BE2C (cell line): ENCODE measurements at places on chromosomes 13 and 19.

DNA sequence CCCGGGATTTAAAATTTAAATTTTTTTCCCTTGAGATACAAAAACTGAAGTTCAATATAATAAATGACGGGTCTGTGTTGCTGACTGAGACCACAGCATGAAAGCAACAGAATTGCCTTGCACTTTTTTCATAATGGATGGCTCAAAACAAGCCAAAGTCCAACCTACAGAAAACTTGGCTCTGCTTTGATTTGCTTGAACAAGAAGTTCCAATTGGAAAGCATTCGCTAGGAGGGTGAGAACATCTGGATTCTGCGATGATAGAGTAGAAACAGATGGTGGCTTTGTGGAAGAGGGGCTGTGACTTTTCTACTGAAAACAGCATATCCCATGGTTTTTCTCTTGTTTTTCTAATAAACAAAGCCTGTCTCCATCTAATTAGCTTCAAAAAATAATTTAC lies 46.4 kb downstream of the THSD1 start:
- no peak for DNase-seq

DNA sequence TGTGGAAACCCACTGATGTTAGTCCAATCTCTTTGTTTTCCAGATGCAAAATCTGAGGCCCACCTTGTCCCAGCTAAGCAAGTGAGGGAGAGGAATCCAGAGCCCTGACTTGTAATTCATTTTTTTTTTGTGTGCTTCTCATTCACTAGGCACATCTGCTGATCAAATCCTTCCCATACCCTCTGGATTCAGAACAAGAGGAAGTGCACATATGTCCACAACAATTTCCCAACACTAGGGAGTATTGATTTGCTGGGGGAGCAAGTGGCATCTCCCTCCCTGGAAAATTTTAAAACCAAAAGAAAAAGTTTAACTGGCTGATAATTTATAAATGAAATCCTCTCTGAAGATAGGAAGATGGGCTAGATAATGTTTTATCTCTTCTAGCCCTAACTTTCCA lies 94.6 kb upstream of the RFC3 start:
- no peak for DNase-seq

DNA sequence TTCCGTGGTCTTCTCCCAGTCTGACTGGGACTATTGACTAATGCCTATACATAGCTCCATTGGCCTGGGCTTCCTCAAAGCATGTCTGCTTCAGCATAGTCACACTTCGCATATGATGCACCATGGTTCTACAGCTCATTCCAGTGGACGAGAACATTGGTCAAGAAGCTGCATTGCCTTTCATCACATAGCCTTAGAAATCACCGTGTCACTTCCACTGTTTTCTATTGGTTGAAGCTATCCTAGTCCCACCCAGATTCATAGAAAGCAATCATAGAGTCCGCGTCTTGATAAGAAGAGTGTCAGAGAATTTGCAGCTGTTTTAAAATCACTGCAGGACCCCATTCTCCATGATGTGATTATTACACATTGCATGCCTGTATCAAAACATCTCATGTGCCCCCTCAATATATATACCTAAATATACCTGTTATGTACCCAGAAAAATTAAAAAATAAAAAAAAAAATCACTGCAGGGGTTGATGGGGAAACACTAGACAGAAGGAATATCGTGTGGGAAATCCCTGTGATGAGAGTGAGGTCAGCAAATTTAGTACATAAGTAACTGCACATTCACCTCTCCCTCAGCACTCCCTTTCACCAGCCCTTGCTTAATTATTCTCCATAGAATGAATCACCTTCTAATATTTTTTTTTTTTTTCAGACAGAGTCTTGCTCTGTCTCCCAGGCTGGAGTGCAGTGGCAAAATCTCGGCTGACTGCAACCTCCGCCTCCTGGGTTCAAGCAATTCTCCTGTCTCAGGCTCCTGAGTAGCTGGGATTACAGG lies 2.2 kb upstream of the ARHGAP33 start:
- DNase-seq: no peak

DNA sequence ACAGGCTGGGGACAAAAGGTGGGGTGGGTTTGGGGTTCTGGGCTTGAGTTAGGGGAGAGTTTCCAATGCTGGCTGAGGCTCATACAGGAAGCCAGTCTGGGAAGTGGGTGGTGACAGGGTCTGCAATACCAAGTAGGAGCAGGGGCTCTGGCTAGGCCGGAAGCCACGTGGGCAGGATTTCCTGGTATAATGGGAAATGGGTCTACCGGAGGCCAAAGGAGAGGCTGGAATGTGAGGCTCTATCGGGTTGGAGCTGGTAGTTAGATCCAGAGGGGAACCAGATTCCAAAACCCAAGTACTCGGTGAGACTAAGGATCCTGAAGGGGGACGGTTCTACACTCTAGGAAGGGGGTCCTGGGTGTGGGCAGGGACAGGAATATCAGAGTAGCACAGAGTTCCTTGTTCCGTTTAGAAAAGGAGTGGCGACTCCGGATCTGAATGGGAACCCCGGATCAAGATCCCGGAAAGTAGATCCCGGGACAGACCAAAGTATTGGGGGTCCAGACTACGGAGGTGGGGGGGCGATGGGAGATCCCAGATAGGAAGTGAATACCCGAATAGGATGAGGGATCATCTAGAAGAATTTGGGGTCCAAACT lies 802 bp downstream of the CDC37 start:
- DNase-seq: peak; percentile 68

- DNase-seq: no peak
Observed at GRCh38 chr19:41887711-41888382, 4.9 kb downstream of the ARHGEF1 start.

DNA sequence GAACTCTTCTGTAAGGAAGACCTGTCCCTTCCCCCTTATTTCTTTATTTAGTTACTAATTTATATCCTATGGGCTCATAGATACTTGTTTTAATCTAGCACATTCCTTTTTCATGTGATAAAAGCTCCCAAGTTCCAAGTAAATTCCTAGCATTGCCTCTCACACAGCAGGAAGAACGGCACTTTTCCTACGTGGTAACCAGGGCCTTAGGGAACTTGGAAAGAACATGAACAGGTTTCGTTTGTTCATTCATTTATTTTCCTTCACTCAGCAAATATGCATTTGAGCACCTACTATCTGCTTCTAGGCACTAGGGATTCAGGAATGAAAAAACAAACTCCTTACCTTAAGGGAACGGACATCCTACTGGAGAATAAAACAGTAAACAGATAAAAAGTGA lies 125.1 kb downstream of the SIPA1L3 start:
- no peak for DNase-seq

DNA sequence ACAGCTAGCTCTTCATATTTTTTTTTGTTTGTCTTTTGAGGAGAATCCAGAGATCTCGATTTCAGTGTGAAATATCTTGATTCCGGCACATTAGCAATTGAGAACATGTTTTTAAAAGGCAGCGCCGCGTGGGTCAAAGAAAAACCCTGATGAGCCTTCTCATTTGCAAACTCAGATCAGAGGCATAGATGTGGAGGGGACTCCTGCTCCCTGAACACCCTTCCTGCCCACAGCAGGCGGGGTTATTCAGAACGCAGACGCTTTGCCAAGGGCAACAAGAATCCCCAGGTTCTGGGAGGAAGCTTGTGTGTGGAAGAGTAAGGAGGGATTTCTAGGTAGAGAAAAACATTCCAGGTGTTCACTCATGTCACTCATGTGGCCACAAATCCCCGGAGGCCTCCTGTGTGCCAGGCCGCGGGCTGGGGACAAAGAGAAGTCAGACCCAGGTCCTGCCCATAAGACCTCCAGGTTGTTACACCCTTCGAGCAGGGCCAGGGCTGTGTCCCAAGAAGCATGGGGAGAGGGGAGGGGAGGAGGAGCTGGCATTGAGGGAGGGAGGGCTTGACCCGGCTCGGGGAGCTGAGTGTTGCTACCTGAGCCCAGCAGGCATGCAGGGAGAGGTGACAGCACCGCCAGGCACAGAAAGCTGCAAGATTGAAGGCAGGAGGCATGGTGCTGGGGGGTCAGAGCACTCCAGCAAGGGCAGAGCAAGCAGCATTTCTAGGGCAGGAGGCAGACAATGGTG lies 15.9 kb upstream of the IGLON5 start:
- DNase-seq: no peak

GRCh38 chr13:106232681-106233080 lies 302.8 kb downstream of the EFNB2 start:
- no peak for DNase-seq

GRCh38 chr13:39406688-39407087 lies 196.3 kb downstream of the LHFPL6 start:
- DNase-seq: no peak
